ENCODE measurements at places on chromosomes 1 and 21.
A peak's percentile ranks its signal among the peaks of the same experiment; 100 is the strongest.

DNA sequence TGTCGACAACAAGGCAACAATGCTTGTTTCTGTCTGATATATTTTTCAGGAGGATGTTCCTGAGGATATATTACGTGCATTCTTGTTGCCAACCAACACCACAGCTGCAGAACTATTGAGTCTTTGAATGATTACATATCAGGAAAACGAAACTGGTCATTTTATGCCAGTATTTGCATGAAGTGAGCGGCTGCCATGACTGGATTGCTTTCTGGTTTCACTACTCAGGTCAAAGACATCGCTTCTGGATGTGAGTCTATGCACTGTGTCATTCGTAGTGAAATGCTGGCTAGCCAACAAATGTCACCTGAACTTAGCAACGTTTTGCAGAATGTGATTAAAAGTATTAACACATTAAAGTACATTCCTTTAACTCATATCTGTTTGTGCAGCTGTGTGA, 35.8 kb upstream of the OLFM3 start:
- DNase-seq = no peak

DNA sequence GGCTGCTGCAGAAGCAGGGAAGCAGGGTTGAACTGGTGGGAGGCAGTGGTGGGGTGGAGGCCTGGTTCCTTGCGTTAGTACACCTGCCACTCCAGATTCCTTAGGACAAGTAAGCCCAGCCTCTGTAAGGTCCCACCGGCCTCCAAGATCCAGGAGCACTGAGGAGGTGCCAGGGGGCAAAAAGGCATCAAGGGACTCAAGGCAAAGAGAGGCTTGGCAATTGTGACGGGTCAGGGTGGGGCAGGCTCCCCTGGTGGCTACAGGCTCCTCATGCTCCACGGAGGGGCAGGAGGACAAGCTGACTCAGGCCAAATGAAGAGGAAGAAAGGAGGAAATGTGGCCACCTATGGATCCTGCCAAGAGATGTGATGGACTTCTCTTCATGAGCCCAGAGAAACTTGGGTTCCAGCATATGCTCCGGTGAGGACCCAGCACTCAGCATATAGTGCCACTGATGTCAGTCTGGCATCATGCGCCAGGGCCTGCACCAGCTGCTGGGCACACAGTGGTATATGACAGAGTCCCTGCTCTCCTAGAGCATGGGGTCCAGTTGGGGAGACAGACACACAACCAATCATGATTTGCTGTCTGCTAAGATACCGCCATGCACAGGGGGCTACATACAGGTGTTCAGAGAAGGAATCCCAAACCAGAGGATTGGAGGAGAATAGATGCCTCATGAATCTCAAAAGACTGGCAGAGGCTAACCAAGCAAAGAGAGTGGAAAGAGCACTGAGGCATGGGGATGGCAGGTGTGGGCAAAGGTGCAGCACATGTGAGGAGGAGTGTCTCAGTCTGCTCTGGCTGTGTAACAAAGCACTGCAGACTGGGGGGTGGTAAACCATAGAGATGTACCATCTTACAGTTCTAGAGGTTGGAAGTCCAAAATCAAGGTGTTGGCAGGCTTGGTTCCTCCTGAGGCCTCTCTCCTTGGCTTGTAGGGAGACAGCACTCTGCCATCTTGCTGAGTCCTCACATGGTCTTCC, 249.7 kb downstream of the RHOU start:
- DNase-seq = no peak

DNA sequence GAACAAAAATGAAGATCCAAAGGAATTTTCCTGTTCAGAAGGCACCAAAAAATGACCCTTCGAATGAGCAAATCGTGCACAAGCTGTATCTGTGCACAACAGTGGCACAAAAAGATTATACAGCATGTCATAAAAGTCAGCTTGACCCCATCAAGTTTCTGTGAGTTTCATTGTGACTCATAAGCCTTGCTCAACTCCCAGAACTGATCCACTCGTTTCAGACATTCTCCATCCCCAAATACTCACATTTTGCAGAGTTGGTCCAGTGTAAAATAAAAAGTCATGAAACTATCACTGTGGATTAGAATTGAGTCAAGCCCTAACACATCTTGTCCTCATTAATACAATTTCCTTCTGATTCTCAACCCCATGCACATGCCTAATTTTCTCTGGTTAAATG, 174.7 kb upstream of the PKN2 start:
- DNase-seq = no peak

- DNase-seq = no peak
Measured at GRCh38 chr1:245604979-245605378, 450.2 kb downstream of the KIF26B start.

- DNase-seq = no peak
Measured at GRCh38 chr1:157551694-157552693, at the start of gene FCRL5. TSS of gene FCRL5 (minus strand) at chr1:157552515. CDS start at chr1:157552362, 153 bp downstream.

DNA sequence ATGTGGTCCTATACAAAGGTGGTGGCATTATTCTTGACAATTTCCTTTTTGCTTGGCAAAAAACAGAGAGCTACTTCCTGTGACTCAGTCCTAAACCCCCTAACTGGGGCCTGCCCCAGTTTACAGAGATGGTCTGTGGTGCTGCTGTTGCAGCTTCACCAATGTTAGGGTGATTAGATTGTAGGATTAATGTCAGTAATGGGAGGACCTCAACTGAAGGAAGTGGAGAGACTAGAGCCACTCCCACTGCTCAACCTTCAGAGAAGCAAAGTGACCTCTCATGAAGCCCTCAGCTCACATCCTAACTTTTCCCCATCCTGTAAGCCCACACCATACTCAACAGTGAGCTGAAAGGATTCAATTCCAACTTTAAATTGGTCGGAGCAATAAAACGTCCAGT, 3.6 kb downstream of the S100A6 start:
- no peak for DNase-seq

- DNase-seq = no peak
Measured at GRCh38 chr1:218964471-218965185, 209.1 kb upstream of the LYPLAL1 start.

- DNase-seq = peak; percentile 90
Measured at GRCh38 chr1:78005755-78006154, 1.0 kb downstream of the DNAJB4 start.

DNA sequence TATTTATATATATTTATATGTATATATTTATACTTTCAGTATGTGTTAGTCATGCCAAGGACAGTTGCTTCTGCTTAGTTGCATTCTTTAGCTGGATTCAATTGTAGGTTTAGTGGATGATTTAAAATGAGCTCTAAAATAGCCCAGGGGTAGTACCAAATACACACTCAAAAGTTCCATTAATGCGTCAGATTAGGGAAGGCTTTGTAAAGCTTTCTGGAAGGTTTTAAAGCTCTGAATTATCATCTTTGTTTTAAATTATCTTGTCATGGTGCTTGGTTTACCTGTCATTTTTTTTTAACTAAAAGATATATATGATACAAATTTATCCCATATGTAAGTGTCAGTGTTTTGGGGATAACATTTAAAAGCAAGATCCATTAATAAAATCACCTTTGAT, 242.7 kb upstream of the ADAMTS5 start:
- no peak for DNase-seq

DNA sequence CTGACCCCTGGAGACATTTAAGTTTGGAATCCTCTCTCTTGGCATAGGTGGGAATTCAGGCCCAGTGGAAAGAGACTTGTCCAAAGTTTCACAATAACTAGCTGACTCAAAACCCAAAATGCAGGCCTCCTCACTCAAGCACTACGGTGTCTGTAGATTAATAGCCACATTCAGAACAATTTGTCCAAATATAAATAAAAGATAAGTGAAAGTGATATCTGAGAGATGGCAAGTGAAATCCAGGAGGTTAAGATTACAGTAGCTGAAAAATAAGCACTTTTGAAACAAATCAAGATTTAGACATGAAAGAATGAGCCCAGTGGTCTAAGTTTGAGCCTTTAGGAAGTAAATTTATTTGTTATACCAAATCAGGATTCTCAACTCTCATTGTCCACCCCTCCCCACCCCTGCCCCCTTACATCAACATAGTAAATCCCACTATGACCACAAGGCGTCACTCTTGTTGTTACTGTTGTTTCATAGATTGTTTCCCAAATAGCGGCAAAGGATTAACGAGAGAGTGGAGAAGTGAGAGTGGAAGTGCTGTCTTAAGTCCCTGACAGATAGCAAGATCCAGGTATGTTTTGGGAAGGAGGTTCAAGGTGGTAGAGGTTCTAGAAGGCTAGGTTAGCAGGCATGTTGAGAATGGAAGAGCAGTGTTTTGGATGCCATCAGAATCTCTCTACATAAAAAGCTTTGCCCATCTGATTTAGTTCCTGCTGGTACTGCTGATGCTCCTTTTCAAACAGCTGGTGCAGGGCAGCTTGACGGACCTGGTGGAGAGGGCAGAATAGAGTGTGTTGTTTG, 7.1 kb upstream of the TPM3 start:
- DNase-seq = peak; percentile 46

GRCh38 chr1:6771441-6771769, 13.8 kb upstream of the CAMTA1 start:
- no peak for DNase-seq

DNA sequence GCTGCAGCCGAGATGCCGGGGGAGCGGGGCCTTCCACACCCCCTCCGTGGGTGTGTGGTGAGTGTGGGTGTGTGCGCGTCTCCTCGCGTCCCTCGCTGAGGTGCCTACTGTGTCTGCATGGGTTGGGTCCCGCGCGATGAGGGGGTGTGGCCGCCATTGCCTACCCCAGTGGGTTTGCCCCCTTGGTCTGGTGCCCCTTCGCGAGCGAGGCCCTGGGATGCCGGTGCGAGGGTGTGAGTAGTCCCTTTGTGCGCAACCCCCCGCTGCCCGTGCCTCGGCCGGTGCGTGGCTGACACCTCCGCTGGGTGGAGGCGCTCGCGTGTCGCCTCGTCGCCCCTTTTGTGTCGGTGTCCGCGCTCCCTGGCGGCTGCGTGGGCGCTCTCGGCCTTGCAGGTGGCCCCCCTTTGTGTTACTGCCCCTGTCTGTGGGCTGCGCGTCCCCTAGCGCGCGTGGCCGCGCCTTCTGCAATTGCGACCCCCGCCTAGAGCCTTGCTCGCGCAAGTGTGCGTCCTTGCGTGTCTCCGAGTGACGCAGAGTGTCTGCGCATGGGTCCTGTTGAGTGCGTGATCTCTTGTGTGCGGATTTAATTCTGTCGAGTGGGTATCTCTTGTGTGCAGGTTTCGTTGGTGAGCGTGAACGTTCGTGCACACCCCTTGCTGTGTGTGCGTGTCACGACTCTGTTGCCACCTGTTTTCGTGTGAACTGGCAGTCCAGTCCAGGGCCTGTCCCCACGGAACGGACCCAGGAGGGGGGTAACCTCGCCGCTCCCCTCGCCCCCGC, 553 bp downstream of the TTC3 start:
- DNase-seq = no peak

DNA sequence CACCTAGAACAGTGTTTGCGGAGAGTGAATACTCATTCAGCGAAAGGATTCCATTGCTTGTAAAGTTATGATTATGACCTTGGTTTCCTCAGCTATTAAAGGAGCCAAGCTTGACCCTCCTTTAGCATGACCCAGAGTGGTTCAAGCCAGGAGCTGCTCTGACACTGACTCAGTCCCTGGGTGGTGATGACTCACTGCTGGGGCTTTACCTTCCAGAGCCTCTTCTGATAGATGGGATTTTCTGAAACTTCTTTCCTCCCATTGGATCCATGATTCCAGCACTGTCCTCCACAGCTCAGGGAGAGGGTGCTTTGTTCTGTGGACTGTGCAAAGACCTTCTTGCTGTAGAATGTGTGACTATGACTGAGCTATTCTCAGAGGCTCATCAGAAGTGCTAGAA, 77.4 kb downstream of the S1PR1 start:
- DNase-seq = no peak

DNA sequence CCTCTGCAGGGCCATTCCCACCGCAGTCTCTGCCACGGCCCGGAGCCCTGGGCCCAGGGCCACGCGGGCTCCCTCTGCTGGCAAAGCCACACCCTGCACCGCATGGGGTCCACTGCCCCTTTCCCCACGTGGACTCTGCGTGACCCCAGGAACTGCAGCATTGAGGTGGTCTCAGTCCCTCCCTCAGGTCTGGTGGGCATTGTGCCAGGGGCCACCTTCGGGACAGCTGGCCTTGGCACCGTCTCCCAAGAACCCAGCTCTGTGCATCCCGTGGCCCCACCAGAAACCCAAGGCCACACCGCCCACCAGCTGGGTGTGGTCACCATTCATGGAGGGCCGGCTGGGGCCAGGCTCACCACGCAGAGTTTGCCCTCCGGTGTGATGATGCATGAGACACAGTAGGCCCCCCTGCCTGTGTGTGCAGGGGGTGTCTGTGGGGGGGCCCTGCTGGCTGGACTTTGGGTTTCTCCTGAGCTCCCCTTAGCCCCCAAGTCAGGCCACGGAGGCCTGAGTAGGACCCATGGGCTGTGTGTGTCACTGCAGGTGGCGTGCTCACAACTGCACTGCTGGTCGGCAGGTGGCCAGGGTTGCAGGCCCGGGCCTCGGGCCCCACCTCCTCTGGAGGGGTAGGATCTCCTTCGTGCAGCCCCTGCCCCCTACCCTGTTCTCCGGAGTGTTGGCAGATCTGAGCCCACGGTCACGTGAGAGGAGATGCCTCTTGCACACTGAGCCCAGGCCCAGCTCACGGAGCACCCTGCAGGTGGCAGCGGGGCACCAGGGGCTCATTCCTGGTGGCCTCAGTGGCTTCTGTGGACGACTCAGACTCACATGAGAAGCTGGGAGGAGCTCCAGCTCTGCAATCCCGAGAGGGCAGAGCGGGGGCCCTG, 5.8 kb downstream of the VWA1 start:
- no peak for DNase-seq

GRCh38 chr1:161728376-161729226, 7.3 kb downstream of the FCRLB start:
- DNase-seq = no peak

DNA sequence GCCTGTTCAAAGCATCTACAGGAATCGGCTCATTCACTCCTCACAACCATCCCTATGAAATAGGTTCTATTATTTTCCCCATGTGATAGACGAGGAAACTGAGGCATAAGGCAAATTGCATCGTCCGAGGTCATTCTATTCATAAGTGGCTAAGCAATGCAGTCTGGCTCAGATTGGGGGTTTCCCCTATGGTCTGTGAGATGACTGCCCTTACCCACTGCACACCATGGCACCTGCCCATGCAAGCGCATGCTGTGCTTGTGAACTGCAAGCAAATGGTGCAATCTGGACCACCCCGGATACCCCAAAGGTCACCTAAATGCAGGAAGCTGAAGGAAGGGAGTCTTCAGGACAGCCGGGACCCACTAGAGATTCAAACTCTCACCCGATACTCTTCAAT, 123.4 kb upstream of the SOD1 start:
- no peak for DNase-seq

DNA sequence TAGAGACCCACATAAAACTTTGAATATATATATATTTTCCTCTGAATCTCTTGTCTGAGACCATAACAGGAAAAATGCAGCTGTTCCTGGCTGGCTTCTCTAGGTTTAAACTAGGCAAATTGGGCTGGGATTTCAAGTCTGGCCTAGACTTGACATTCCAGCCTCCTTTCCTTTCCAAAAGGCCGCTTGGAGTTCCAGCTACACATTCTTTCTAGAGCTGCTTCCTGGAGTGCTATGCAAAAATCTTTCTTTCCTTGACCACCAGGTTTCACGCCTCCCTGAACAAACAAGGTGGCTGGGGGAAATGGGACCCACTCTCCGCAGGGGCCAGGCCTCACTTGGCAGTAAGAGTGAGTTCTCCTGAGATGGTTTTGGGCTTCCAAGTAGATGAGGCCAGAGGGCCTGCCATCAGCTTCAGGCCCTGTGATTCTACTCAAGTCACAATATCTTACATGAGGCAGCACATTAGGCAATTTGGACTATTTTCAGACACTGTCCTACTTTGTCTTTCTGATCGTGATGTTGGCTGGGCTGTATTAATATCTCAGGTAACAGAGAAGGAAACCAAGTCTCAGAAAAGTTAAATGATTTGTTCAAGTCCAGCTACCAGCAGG, 102.4 kb downstream of the FAM78B start:
- DNase-seq = no peak

GRCh38 chr1:117609471-117609911, 3.6 kb downstream of the TENT5C start:
- DNase-seq = no peak

All from amniotic stem cell (primary cell).